Kidney tubule cell (primary cell): ENCODE measurements at places on chromosomes 5 and 9.

GRCh38 chr9:78371981-78372380, 75.1 kb downstream of the PSAT1 start:
- no peak for DNase-seq

GRCh38 chr9:33125871-33126823, 41.0 kb downstream of the B4GALT1 start:
- DNase-seq, result peak; percentile 79

DNA sequence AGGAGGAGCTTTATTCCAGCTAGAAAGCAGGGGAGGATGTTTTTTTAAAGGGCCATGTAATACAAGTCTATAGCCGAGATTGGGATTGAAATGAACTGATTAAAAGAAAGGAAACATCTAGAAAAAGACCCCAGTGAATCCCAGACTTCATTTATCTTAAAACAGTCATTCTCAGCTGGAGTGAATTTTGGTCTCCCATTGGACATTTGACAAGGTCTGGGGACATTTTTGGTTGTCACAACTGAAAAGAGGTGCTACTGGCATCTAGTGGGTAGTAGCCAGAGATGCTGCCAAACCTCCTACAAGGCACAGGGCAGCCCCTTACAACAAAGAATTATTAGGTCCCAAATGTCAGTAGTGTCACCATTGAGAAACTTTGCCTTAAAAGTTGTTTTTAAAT, 16.3 kb upstream of the SPINK4 start:
- DNase-seq, result peak; percentile 24

DNA sequence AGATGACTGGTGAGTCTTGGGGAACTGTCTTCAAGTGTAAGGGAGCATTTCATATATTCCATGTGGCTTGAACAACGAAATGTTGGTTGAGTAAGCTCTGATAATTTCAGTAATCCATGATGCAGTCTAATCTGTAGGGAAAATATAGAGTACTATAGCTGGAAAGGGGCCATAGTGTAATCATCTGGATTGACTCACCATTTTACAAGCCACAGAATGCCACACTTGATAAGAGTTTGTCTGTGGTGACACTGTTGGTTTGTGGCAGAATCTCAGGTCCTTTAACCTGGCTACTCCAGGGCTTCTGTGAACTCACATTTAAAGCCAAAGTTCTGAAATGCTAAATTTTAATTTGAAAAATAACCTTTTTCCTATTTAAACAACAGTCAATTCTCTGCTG, 16.3 kb upstream of the MAML1 start:
- DNase-seq, result no peak

DNA sequence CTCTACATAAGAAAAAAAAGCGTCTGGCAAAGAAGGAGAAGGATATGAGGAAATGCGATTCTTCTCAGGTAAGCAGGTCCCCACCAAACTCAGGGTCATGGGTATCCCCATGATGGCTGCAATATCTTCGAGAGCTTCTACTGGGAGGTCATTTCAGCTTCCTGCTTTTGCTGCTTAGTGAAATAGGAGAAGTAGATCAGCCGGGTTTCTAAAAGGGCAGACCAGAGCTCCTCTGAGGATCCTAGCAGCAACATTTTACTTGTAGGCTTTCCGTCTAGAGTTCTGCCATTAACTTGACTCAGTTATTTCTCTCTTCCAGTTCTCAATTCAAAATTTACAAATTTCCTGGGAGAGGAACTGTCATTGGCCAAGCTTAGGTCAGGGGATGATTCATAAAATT, 134.7 kb downstream of the DPYSL3 start:
- no peak for DNase-seq

DNA sequence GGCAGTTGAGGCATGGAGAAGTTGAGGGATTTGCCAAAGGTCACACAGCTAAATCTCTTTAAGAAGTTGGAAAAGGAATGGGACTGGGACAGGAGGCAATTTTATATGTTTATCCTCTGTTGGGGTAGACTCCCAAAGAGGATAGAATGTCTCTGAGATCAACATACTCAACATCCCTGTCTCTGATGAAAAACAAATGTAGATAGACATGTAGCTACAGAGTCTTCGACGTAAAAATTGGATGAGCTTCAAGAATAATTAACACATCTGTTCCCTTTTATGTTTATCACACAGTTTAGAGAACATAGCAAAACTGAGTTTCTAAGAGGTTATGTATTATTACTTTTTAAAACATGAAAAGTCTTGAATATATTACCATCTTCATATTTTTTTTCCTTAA, 204.6 kb upstream of the CD180 start:
- DNase-seq, result no peak

DNA sequence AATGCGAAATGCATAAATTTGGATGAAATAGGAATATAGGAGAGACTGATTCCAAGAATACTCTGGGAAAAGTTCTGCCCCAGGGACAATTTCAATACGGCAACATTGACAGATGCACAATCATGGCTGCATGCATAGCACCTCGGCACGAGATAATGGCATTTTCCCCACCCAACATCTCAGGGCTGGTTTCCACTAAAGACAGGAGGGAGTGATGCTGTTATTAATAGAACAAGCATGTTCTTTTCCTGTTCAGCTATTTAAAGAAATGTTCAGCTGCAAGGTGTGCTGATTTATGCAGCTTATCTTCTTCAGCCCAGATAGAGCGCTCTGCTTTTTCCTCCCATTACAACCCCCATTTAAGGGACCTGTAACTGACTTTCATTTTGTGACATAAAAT, 740.2 kb downstream of the TLR4 start:
- no peak for DNase-seq

DNA sequence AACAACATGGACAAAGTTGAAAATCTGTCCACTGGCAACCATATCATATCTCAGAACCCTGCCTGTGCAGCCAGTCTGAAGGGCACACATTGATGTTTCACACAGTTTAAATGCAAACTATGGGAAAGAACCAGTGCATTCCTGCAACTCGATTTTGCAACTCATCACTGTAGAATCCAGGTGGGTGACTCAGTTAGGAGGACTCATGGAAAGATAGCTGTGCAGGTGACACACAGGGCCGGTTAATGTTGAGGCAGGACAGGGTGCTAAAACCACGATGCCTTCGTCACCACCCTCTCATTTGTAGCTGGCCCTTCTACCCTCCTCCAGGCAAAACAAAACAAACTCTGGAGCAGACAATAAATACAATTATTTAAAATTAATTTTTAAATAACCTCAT, 62.8 kb downstream of the TLE1 start:
- DNase-seq, result peak; percentile 94

- DNase-seq, result no peak
These were observed 38.1 kb downstream of the CNOT6 start for GRCh38 chr5:180532268-180532667.

- no peak for DNase-seq
These were observed 812.0 kb downstream of the CDH18 start for GRCh38 chr5:19175776-19176570.

DNA sequence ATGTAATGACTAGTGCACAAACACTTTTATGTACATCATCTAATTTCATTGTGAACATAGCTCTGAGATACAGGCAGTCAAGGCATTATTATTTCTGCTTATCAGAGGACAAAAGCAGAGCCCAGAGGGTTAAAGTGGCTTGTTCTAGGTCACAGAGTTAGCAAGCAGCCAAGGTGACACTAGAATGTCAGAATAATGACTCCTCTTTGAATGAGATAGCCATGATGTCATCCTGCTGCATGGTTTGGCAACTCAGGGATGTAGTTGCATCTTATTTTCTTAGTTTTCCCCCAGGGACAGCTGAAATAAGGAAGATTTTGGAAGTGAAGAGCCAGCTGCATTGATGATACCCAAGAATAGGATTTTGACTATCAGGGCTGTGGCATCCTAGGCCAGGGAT, 54.4 kb downstream of the KCNV2 start:
- DNase-seq, result peak; percentile 18

GRCh38 chr5:370311-370958, 48.9 kb downstream of the AHRR start:
- no peak for DNase-seq
